ENCODE measurements at places on chromosomes 4 and X. TPM values are rescaled to one million over a fixed set of nuclear protein-coding genes. Genes with fewer than 3 reads are reported as not detected.

The TREX2 gene
- 2.8 TPM for total RNA-seq

The C4orf50 gene
- 0.08 TPM for total RNA-seq

- no peak for DNase-seq
These were observed 21.1 kb upstream of the PIGA start for GRCh38 chrX:15356444-15356843.

GRCh38 chr4:109412776-109413175 is 20.8 kb upstream of the SEC24B start:
- no peak for DNase-seq

The CABS1 gene
- total RNA-seq, result not detected

DNA sequence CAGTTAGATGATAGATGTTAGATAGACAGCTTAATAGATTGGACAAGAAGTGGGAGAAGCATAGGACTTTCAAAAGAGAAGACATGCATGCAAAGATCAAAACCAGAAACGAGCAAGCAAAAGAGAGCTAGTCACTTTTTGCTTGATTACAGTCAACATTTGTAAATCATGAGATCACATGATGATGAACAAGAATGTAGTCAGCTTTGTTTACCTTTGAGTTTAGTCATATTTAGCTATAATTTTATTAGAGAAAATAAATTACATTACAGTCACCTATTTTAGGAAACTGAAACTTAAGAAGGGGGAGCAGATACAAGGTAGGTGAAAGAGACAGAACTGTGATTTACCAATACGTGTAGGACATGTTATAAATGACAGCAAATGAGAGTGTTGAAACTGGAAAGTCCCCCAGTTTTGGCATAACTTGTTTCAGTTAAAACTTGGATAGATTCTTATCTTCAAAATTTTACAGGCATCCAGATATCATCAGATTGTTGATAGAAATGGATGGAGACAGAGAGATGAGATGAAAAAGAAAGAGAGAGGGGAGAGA is 1083.1 kb upstream of the PCDH10 start:
- DNase-seq, result no peak

- DNase-seq, result no peak
These were observed 35.3 kb upstream of the TENM3 start for GRCh38 chr4:182207830-182208396.

- peak; percentile 90 for DNase-seq
These were observed at the start of gene NEIL3 for GRCh38 chr4:177309522-177310371. NEIL3 (plus strand) TSS chr4:177309874; CDS start chr4:177309954, 80 bp downstream.

DNA sequence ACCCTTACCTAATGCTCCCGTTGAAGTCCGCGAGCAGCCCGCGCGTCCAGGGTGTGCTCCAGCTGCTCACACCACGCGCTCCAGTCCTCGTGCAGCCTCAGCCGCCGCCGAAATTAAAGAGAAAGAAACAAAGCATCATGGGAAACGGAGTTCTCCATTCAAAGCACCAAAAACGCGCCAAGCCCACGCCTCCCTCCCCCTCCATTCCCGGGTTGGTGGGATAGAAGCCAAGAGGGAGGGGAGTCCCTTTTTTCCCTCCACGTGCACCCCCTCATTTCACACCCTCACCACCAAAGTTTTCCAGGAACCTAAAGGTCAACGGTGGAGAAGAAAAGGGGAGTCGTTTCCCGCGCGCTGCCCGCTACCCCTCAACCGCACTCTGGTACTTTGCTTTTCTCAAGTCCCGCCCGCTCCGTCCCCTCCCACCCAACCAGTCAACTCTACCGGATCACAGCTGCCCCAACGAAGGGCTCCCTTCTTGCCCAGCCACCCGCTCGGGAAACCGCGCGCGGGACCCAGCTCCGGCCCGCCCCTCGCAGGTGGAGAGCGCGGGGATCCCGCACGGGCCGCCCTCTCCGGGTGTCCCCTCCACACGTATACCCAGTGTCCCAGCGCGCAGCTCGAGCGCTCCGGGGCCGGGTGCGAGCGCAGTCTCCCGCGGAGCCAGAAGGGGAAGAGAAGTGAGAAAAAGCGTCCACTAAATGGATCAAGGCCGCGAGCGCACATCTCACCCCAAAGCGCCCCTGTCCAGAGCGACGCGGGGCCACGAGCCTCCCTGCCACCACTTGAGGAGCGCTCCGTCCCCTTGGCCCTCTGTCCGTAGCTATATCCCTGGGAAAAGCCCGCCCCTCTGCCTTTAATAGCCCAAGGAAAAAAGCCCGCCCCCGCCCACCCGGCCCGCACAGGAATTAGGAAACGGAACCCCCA is 65.1 kb upstream of the CCDC160 start:
- peak; percentile 6 for DNase-seq

- no peak for DNase-seq
These were observed 254.6 kb downstream of the CBLL2 start for GRCh38 chrX:22527302-22527701.

The SATL1 gene
- total RNA-seq, result not detected

GRCh38 chr4:164012396-164013027 is 518.0 kb downstream of the TMA16 start:
- peak; percentile 18 for DNase-seq

DNA sequence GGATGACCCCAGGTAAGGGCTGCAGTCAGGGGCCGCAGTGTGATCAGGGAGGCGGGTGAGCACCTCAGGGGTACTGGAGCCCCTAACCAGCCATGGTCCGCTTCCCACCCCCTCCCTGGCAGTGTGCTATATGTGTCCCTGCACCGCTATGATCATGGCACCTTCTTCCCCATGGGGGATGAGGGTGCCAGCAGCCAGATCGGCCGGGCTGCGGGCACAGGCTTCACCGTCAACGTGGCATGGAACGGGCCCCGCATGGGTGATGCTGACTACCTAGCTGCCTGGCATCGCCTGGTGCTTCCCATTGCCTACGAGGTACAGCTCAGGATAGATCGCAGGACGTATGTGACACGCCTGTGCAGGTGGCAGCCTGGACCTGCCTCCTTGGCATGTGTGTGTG is 8.2 kb upstream of the ERAS start:
- no peak for DNase-seq

GRCh38 chrX:56233682-56234081 is 1.5 kb downstream of the KLF8 start:
- no peak for DNase-seq

The BCLAF3 gene
- total RNA-seq, result 14.1 TPM
